Vagina (tissue), 2 donors: ENCODE measurements at places on chromosomes 3 and 15. TPM values are rescaled to one million over a fixed set of nuclear protein-coding genes. Genes with fewer than 3 reads are reported as not detected.

- DNase-seq, result no peak
These were observed 74.3 kb downstream of the MYO1E start for GRCh38 chr15:59298225-59298853.

DNA sequence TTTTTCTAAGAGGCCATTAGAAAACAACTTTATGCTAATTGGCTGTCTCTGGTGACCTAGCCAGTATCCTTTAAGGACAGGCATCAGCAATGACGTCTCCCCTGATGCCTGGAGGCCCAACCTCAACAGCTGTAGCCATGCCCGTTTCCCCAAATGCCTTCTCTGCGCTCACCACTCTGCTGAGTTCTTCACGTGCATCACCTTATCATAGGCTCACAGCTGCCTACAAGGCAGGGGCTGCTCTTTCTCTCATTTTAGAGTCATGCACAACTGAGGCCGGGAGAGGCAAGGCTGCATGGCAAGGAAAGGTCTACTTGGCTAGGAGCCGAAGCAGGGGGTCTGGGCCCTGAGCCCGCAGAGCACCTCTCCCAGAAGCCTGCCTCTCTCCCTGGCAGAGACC is 43.9 kb upstream of the SEC13 start:
- no peak for DNase-seq

DNA sequence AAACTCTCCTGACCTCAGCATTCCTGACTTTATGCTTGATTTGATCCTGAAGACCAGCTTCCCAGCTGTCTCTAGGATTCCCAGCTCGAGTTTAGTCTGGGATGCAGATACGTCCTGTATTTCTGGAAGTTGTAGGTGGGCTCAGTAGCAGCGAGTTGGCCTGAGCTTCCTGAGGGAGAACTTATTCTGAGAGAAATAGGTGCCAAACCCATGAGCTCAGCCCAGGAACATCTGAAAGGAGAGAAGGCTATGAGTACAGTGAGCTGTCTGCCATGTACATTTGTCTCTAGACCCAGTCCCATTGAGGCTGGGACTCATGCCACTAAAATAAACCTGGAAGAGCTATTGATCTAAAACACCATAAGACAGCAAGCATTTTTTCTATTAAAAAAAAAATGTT is 36.6 kb upstream of the SLC9A9 start:
- no peak for DNase-seq

DNA sequence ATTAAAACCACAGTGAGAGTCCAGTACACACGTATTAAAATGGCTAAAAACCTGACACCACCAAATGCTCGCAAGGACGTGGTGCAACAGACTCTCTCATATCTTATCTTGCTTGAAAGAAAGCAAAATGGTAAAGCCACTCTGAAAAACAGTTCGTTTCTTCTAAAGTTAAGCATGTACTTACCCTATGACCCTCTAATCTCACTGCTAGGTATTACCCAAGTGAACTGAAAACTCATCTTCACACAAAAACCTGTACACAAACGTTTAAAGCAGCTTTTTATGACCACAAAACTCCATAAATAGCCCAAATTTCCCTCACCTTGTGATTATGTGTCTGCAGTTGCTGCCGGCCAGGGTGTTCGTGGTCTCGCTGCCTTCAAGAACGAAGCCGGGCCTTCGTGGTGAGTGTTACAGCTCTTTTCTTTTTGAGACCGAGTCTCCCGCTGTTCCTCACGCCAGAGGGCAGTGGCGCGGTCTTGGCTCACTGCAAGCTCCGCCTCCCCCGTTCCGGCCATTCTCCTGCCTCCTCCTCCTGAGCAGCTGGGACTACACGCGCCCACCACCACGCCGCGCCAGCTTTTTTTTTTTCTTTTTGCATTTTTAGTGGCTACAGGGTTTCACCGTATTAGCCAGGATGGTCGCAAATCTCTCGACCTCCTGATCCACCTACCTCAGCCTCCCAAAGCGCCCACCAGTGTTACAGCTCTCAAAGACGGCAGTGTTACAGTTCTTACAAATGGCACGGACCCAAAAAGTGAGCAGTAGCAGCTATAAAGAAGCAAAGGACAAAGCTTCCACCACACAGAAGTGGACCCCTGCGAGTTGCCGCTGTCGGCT is 165.4 kb downstream of the TJP1 start:
- DNase-seq, result no peak

GRCh38 chr15:72770673-72771328 is 12.8 kb downstream of the ADPGK start:
- no peak for DNase-seq

GRCh38 chr3:36362973-36363372 is 17.3 kb upstream of the STAC start:
- no peak for DNase-seq

DNA sequence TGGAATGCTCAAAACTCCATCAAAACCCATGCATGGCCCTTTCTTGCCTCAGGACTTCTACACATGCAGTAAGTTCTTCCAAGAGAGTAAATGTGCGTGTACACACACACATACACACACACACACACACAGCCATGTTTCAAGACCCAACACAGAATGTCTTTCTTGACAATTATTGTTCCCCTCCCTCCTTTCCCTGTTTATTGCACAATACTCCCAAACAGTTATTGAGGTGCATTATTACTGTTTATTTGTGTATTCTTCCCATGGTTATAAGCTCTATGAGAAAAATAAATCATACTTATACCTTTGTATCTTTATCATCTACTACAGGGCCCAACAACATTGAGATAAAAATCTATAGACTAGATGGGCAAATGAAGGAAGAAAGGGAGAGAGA is 523.8 kb upstream of the NAALADL2 start:
- no peak for DNase-seq

GRCh38 chr3:34365231-34365630 is 566.8 kb downstream of the PDCD6IP start:
- DNase-seq, result no peak

DNA sequence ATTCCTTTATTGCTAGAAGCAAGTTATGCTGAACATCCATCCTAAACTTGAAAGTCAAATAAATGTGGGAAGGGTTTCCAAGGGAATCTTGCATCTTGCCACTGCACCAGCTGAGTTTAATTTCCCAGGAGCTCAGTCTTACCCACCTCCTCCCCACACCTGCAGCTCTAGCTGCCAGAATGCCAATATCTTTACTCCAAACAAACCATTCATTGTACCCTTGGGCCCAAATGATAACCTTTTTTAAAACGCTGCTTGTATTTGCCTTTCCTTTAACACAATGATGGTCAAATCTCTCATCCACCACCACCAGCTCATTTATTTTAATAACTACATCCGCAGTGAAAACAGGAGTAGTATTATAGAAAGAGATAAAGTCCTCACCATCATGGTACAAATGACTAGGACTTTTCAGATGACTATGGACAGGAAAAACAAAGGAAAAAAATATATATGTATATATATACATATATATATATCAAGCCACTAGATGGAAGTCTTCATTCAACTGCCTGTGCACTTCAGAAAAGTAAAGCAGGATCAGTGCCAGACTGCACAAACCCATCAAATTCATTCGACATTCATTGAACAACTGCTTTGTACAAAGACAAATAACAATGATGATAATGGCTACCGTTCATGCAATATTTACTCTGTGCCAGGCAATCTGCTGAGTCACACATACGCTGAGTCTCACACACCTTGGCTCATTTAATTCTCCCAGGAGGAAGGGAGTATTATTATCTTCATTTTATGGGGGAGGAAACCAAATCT is 44.0 kb downstream of the BFSP2 start:
- DNase-seq, result no peak

GRCh38 chr15:96392380-96393208 is 62.1 kb downstream of the NR2F2 start:
- no peak for DNase-seq

DNA sequence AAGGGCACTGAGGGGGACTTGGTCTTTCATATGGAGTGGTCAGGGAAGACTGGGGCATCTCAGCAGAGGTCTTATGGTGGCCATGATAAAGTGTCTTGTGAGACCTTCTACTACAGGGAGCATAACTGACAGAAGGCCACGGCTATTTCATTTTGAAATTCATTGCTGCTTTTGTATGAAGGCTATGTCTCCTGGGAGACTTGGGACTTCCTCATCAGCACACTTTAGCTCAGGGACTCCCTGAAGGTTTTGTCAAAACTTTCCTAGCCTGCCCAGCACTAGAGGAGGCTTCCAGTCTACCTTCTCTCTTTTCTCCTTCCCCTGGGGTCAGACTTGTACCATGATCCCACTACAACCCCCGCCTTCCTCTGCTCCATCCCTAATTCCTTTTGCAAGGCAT is 77.2 kb upstream of the RASGRF1 start:
- no peak for DNase-seq

GRCh38 chr15:25678500-25678855 is 184.6 kb downstream of the ATP10A start:
- no peak for DNase-seq

DNA sequence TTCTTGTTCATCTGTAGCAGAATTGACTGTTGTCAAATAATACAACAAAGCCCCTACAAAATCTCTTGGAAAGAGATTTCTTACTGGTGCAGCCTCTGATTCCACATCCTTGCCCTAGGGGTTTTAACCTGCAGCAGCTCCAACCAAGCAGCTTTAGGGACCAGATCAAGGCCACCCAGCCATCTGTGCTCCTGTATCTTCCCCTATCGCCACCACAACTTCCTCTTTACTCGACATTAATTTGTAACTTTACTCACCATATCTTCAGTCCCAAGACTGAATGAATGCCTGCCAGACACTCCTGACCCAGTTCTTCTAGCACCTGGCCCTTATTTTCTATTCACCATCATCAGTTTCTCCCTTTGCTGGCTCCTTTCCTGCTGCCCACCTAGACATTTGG is 156.6 kb upstream of the IL12A start:
- DNase-seq, result no peak

DNA sequence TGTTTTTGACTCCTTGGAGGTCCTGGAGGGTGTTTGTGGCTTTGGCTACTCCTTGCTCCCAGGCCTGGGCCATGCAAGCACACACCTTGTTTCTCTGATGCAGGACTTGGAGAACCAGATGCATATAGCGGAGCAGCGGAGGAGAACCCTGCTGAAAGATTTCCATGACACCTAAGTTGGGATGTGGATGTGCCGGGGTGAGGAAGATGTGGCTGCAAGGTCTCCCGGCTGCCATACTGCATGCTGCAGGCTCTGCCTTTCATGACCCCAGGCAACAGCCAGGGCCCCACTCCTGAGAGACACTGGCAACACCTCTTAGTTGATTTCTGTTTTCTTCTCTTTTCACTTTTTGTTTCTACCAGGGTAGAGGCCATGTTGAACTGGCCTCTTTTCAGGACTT is 6.9 kb upstream of the P4HTM start:
- no peak for DNase-seq

DNA sequence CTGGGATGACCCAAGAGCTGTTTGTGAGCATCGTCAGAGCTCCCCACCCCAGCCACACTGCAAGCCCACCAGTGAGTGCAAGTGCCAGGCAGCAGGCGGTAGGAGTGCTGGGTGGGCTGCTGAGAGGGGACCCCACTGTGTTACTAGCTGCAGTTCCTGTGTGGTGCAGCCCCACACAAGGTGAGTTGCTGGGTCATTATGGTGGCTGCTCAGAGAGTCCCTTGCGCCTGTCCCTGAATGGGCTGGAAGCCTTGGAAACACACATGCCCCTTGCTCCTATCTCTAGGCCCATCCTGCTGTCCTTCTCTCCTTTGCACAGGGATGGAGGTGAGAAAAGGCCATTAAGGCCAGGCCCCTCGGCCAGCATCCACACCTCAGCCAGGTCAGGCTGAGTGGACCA is 83.7 kb downstream of the SEC22A start:
- peak; percentile 82 for DNase-seq

DNA sequence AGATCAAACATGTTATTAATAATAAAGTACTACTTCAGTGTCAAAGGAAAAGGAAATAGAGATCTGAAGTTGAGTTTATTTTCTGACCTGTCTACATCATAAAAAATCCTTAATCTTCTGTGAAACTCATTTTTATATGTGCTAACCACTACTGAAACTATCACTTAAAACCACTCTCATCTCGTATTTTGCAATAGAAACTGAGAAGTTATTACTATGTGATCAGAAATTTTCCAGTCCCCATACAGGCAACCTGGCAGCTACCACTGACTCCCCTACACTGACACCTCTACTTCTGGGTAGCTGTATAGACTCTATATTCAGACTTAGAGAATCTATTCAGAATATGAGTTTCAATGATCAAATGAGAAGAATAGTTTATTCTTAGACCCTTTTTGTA is 8.3 kb downstream of the HDGFL3 start:
- no peak for DNase-seq

- DNase-seq, result no peak
These were observed 29.9 kb downstream of the SLC49A4 start for GRCh38 chr3:122824465-122825381.

DNA sequence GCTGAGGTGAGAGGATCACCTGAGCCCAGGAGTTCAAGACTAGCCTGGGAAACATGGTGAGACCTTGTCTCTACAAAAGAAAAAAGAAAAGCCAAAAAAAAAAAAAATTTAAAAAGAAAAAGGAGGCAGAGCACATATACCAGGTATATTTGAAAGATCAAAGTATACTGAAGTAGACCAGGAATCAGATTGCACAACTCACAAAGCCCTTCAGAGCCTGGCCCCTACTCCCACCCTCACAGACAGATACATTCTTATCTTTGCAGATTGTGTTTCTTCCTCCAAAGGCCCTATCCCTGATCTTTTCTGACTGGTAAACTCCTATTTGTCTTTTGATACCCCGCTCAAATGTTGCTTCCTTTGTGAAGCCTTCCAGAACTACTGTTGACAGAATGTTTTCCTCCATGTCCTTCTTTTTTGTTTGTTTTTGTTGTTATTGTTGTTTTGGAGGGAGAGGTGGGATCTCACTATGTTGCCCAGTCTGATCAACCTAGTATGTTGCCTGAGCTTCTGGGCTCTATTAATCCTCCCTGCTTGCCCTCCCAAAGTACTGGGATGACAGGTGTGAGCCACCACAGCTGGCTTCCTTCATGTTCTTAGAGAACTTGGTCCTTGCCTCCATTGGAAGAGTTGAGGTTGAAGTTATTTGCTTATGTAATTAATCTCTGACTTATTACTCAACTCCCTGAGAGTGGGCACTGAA is 9.8 kb upstream of the ITGB5 start:
- DNase-seq, result no peak

DNA sequence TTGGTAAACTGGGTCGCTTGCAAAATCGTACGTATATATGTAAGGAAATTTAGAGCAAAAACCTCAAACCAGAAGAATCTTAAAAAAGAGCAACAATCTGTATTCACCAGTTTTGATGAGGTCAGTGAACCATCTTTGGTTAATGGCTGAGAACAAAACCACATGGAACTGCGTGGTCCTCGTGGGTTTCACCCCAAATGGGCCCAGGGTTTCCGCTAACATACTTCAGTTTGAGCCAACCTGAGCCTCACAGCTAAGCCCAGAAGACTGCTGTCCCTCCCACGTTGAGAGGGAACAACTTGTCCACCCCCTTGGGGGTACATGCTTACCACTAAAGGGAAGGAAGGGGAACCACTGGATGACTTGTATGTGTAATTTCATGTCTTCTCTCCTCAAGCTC is 204.6 kb downstream of the CACNA2D3 start:
- no peak for DNase-seq

Gene ZBED2
- 4.9 TPM for total RNA-seq

Gene EIF4A2
- 375 TPM for total RNA-seq

Gene GRK7
- total RNA-seq, result 0.98 TPM

Gene GOLGA8J
- not detected for total RNA-seq

Gene WDR49
- total RNA-seq, result 2.2 TPM

Gene FBN1
- total RNA-seq, result 102 TPM

Gene TMEM40
- 31.7 TPM for total RNA-seq

Gene SPG11
- 98.2 TPM for total RNA-seq

Gene SMCO1
- total RNA-seq, result not detected

Gene EIF1B
- total RNA-seq, result 18.9 TPM

Gene SPINK8
- not detected for total RNA-seq

Gene GHSR
- not detected for total RNA-seq

Gene NAALADL2
- total RNA-seq, result 12.5 TPM
